H7 (cell line): ENCODE measurements at places on chromosomes 7 and 10. TPM values are rescaled to one million over a fixed set of nuclear protein-coding genes. Genes with fewer than 3 reads are reported as not detected.

DNA sequence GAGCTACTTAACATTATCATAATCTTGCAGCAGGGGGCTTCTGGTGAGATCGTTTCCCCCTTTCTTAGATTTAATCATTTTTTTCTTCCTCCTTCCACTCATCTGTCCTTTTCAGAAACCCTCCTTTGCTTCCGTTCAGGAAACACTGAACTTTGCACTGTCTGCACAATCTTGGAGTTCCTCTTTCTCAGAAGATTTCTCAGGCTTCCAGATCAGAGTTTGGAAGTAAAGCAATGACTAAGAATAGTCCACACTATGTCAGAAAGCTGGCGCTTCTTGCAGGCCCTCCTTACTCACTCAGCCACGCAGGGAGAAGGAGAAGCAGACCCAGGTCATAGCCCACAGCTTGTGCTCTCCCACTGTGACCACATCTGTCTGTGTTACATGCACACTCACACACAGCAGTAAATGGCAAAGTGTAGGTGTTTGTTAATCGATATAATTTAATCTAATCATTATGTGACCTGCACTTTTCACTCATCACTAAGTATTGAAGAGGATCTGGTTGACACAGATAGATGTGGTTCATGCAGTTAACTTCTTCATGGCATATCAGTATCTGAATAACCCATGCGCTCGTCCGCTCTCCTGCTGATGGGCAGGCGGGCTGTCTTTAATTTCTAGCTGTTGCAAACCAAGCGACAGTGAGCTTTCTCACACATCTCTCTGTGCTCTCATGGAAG is 30.2 kb downstream of the ALOX5 start:
- DNase-seq = no peak

GRCh38 chr7:87404674-87405073 is 59.2 kb downstream of the CROT start:
- no peak for DNase-seq

- DNase-seq = no peak
Measured at GRCh38 chr7:132872034-132872433, 209.9 kb downstream of the CHCHD3 start.

- DNase-seq = no peak
Measured at GRCh38 chr10:130875897-130876472, 435.5 kb downstream of the TCERG1L start.

- no peak for DNase-seq
Measured at GRCh38 chr7:2802101-2802500, 42.0 kb downstream of the GNA12 start.

DNA sequence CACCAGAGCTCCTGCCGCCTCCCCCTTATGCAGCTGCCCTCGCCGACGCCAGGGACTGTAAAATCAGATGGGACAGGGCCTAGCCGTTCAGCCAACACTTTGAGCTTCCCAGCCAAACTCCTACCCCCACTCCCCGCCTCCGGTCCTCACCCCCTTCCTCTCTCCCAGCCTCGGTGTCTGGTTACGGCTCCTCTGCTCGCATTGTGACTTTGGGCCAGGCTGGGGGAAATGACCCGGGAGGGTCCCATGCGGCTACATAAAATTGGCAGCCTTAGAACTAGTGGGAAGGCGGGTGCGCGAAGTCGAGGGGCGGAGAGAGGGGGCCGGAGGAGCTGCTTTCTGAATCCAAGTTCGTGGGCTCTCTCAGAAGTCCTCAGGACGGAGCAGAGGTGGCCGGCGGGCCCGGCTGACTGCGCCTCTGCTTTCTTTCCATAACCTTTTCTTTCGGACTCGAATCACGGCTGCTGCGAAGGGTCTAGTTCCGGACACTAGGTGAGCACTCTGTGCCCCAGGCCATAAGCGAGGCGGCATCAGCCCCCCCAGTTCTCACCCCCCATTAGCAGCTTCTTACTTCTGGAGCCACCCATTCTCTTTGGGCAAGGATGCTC is at the start of gene KAZALD1:
KAZALD1 (plus strand) TSS at position 366 of the 608 bp plus-strand sequence. CDS start 604 bp downstream, outside the sequence.
- peak; percentile 90 for DNase-seq

DNA sequence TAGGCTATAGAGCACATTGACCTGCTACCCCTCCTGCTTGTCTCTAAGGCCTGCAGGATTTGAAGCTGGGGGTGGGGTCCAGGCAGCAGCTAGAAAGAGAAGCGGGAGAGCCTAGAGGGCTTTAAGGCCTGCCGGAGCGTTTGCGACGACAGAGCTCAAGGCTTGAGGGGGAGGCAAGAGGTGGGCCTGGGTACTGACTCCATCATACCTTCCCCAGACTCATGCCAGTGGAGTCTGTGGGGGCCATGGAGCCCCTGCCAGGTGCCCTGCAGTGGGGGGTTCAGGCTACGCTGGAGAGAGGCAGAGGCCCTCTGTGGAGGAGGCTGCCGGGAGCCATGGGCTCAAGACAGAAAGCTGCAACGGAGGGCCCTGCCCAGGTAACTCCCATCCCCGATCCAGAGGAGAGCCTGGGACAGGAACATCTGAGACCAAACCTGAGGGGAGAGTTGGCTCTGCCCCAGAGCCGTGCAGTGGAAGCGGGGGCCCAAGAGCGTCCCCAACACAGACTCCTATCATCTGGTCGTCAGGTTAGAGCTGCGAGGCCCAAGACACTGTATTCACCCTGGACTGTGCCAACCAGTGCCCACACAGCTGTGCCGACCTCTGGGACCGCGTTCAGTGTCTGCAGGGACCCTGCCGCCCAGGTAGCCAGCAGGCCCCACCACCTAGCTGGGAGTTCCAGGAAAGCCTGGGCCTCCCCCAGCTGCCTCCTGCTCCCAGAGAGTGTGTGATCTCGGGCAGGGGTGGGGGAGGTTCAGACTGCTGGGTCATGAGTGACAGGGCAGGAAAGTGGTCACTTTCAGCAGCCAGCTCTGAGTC is 13.2 kb upstream of the ZNF862 start:
- DNase-seq = no peak

DNA sequence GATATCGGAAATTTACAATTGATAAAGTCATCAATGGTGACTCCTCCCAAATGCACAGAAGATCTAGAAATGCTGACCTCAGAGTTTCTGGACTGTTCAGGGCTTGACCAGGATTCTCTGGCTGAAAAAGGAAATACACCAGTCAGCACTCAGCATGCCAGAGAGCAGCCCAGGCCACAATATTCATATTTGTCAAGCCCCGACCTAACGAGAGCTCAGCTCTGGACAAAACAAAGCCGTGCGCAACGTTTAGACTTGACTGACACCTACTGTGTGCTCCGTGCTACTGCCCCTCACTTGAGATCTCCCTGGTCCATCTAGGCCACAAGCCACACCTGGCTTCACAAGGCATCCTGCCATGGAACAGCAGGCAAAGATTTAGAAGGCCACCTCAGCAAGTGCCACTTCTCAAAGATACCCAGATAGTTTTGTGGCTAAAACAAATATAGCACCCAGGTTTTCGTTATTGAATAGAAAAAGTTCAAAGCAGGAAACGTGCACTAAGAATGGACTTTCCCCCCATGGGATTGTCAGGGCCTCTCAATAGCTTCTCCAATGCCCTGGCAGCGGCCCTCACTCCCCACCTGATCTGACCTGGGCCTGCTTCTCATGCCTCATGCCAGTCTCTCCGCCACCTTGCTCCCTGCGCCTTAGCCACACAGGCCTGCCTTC is 218.3 kb downstream of the FAM107B start:
- peak; percentile 78 for DNase-seq

DNA sequence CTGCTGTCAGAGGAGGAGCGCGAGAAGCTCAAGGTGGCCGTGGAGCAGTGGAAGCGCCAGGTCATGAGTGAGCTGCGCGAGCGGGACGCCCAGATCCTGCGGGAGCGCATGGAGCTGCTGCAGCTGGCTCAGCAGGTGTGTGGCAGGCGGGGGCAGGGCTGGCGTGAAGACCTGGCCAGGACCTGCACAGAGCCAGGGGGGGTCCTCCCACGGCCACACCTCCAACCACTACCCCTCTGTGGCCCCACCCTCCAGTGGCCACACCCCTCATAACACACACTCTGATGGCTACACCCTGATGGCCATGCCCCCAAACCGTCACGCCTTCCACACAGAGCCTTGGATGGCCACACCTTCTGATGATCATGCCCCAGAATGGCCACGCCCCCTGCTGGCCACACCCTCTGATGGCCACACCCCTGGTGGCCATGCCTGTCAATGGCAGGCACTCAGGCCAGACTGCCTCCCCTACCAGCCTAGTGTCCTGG is 23.4 kb upstream of the DPYSL4 start:
- DNase-seq = peak; percentile 98

DNA sequence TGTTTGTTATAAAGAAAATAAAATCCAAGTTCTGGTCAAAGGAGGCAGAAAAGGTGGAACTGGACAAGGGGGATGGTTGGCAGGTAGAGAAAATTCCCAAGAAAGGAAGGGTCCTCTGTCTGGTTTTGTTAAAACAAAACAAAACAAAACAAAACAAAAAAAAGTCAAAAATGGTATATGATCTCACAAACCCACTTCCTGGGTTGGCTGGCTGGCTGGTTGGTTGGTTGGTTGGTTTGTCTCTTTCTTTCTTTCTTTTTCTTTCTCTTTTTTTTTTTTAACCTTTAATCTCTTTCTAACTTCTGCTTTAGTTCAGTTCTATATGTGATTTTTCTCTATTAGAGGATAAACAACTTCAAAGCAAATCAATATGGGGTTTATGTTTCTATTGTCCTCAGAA is 41.1 kb upstream of the CPN1 start:
- no peak for DNase-seq

GRCh38 chr7:83738291-83738835 is 89.4 kb upstream of the SEMA3E start:
- DNase-seq = peak; percentile 23

DNA sequence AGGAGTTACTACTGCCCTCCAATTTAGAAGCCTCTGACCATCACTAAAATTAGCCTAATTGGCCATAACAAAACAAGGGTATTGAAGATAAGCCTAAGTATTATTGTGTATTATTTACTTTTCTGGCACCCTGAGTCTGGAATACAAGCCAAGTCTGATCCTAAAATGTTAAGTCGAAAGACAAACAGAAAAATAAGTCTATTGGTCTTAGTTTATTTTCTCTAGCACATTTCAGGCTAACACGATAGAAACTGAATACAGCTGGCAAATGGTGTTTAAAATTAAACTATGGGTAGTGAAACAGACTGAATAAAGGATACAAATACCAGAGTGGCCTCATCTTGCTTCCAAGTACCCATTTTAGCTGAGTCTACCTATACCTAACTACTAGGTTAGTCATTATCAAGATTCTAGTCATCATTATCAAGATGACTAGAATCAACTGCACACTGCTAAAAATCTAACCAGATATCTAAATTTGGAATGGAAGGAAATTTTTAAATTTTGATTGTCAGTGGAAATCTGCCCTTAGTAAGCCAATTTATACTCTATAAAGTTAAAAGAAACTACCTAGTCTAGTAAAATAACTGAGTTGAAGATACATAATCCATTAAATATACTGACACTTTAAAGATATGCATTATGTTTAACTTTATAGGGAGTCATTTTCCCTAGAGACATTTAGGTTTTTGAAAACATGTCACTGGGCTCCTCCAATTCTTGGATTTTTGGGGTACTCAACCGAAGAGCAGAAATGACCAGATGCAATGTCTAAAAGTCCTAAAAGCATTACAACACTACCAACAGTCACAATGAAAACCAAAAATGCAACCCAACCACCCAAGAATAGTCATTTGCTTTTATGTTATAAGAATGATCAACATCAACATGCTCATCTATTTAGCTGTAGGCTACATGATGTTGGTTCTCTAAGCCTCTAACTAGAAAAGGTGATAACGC is 80.9 kb downstream of the NT5C2 start:
- no peak for DNase-seq

- DNase-seq = no peak
Measured at GRCh38 chr7:127713758-127714157, 61.8 kb downstream of the SND1 start.

- DNase-seq = no peak
Measured at GRCh38 chr10:12067336-12067735, 1.4 kb upstream of the DHTKD1 start.

DNA sequence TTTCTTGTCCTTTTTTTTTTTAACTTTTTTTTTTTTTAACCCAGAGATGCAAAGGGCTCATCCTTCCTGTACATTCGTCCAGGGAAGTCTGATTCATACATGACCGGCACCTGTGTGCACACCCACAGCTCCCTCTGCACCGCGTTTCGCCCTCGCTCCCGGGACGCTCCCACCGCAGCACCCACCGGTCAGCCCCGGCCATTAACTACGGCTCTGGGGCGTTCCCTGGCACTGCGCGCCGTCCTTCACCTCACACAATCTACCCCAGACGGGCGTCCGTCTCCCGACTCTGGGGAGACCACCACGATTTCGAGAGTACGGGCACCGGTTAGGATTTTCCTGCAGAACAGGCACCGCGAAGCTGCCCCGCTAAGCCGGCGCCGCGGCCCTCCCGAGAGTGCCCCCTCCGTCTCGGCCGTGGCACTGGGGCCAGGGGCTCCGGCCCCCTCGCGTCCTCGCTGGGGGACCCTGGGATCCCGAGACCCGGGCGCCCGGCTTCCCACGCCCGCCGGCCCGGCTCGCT is 452 bp downstream of the ATE1 start:
- no peak for DNase-seq

DNA sequence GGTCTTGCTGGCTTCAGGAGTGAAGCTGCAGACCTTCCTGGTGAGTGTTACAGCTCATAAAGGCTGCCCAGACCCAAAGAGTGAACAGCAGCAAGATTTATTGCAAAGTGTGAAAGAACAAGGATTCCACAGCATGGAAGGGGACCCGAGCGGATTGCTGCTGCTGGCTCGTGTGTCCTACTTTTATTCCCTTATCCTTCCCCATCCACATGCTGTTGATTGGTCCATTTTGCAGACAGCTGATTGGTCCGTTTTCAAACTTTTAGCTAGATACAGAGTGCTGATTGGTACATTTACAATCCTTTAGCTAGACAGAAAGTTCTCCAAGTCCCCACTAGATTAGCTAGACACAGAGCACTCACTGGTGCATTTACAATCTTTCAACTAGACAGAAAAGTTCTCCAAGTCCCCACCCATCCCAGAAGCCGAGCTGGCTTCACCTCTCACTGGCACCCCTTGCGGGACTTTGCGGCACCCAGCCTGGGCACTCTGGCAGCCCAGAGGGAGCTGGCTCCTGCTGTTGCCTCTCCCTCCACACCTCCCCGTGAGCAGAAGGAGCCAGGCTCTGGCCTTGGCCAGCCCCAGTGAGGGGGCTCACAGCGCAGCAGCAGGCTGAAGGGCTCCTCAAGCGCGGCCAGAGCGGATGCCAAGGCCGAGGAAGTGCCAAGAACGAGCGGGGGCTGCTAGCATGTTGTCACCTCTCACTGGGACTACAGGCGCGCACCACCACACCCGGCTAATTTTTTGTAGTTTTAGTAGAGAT is 369.6 kb upstream of the POT1 start:
- DNase-seq = no peak

The NOD1 gene
- 11.9 and 13.5 TPM in 2 replicates for total RNA-seq

The GDF2 gene
- not detected in 2 replicates for total RNA-seq

The TMEM196 gene
- 0.04 and 0.21 TPM in 2 replicates for total RNA-seq

The H2BK1 gene
- 0.74 TPM in 1 of 2 replicates, not detected in the other for total RNA-seq
